ENCODE measurements at places on chromosomes 13 and 19.

DNA sequence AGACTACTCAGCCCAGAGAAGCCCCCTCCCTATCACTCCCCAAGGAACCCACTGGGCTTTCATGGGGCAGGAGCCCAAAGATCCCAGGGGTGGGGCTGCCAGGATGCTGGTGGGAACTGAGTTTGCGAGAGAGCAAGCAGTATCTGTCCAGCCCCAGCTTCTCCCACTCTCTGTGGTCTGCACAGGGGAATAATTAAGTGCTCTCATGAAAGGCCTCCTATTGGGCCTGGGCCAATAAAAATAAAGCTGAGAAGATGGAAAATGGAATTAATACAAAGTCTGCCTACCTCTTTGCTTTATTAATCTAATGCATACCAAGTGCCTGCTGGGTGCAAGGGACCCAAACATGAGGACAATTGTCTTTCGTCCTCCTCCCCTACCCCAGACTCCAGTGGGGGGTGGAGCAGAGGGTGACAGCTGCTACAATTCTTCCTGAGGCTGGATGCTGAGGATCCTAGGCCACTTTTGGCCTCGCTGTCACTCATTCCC, 5.4 kb downstream of the DDX39A start:
- DNase-seq: no peak

- DNase-seq: no peak
These were observed 398.9 kb downstream of the GPC6 start for GRCh38 chr13:93625536-93625935.

DNA sequence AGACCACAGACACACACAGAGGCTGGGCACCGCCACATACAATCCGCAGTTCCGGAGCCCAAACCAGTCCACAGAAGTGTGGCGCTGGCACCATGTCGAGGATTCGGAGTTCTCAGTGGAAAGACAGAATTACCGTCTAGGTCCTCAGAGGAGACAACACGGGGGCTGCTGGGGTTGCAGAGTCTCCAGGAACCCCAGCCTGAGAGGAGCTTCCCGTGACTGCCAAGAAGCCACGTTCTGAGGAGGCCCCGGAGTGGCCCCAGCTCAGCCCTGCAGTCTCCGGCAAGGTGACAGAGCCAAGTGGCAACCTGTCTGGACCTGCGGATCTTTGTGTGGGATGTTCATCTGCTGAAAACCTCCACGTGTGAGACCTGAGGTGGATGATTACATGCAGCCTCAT, 7.3 kb upstream of the ADPRHL1 start:
- DNase-seq: no peak

DNA sequence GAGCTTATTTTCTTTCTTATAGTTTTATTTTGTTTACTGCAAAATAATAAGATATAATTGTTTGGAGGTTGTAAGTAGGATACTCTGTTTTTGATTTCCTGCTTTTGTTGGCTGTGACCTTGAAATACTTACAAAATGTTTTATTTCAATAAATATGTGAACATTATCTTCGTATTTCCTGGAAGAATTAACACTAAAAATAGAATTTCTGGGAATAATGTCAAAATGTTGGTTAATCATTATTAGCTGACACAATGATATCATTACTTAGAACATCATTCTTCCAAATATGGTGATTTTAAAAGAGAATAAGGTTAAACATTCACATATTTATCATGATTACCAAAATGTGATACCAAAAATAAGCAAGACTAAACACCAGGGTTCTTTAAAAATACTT, 1148.6 kb upstream of the PRR20A start:
- DNase-seq: no peak

- DNase-seq: no peak
These were observed 1.9 kb downstream of the CDC42EP5 start for GRCh38 chr19:54470991-54471782.
